Fibroblast of mammary gland (primary cell): ENCODE measurements at places on chromosomes 5 and 9.

- no peak for DNase-seq
These were observed 14.1 kb downstream of the PDLIM4 start for GRCh38 chr5:132271251-132272246.

DNA sequence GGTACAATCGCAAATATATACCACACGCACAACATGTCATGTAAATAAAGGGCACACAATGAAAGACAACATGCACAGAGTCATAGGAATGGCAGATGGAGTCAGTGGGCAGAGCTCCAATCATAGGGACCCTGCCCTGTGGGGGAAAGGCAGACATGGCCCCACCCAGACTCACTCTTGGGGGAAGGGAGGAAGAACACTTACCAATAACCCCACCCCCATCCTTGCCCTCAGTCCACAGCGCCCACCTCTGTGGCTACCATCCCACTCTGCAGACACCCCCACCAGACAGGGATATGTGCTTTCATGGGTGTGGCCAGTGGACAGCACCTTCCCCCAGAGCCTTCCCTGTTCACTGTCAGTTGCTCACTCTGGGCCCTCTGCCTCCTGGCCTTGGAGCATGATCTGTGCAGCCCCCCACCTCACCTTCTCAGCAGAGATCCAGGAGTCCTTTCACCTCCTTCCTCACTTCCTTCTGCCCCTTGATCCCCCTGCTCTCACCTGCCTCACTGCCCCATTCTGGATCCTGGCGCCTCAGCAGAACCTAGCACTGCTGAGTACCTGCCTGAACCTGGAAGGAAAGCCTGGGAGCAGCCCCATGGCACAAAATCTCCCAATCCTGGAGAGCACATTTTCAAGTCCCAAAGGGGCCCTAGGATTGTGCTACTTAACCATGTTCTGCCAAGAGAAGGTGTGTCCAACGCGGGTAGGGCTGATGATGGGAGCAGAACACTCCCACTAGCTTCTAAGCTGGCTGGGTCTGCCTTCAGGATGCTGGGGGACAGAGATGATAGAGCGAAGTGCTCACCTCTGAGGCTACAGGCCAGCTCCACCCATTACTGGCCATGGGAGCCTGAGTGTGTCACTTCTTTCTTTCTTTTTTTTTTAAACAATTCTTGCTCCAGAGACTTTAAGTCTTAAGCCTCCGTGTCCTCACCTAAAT is 1.5 kb upstream of the PHF19 start:
- no peak for DNase-seq

DNA sequence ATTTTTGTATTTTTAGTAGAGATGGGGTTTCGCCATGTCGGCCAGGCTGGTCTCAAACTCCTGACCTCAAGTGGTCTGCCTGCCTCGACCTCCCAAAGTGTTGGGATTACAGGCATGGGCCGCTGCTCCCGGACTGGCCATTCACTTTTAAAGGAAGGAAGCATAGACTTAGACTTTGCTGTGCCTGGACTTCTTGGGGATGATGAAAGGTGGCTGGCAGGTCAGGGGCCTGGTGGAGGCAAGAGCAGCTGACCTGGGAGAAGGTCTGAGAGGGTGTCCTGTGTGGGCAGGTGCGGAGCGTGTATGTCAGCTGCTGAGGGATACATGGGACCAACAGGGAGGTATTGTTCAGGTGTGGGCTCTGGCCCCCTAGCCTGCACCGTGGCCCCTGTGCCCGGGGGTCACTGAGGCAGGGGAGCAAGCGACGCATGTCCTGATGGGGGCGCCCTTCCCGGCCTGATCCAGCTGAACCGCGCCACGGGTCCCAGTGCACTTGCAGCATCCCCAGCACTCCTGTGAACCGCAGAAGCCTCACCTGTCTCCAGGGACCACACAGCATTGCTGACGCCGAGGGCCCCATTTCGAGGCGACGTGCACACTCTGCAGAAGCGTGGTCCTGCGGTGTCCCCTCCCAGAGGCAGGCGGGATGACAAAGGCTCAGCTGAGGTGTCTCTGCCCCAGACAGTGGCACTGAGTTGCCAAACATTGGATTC is 23.1 kb downstream of the NDUFS6 start:
- no peak for DNase-seq

DNA sequence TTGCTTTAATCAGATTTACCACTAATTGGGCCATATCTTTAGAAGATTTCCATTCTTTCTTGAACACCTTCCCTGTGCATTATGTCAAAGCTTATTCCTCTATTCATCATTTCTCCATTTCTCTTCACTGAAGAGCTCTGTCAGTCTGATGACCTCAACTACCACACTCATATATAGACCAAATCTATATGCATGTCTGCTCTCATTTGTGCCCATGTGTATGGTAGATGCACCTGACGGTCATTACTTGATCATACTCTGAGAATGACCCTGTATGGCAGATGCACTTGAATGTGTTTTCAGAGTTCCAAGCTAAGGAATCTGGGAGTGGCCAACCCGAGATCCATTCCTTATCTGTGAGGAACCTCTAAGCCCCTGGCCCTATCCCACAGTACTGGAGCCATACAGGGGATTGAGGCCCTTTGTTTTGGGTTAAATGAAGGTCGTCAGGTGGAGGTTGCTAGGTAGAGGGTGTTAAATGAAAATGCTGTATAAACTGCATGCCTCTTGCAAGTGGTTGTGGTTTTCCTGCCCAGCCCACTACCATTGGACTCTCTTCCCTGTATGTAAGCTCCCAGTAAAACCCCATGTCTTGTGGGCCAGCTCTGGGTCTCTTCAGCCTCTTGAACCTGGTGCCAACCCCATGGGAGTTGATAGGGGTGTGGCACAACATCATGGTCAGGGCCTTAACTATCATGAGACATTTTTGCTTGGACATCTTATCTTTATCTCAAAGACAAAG is 229.5 kb downstream of the KIAA0825 start:
- DNase-seq = no peak

DNA sequence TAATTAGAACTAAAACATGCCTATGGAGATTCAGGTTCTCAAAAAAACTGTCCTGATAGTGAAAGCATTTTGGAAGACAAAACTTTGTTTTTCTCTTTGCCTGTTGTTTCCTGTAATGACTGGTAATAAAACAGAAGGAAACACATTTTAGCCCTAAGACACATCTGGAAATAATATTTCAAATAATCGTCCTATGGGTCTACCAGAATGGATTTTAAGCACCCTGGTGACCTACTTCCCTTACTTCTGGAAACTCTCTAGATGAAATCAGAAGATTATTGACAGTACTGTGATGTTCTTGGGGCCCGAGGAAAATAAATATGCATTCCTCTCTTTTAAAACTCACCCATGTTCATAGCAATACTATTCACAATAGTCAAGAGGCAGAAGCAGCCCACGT is 110.1 kb upstream of the TLE4 start:
- DNase-seq = no peak

DNA sequence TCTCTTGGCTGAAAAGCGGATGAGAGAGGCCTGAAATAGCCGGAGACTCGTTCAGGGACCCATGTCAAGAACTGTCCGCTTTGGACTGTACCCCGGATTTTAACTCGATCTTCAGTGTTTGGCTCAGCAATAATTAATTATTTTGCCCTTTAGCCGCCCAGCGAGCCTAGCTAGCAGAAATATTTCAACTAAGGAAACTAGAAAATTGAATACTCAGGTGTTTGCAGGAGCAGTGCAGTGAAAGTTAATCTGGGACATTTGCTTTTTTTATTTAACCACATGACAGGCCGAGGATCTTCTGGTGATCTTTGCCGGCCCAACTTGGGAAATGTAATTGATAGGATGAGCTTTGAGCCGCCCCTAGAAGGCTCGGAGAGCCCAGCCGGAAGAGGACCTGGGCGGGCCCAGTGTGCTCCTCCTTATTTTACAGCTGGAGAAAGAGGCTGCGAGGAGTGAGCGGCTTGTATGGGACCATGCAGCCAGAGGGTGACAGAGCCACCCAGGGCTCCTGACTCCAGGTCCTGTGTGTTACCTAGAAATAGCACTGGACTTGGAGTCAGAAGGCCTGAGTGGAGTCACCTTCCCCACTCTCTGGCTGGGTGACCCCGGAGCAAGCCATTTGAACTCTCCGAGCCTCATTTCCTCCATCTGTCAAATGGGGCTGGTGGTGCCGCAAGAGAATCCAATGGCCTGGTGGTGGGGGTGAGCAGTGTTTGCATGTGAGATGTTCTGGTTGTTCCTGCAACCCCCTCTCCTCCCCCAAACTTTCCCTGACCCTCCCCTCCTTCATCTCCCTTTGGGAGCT is 2.4 kb downstream of the PPARGC1B start:
- DNase-seq = peak; percentile 42
